ENCODE measurements at places on chromosomes 3 and 15.
A peak's percentile ranks its signal among the peaks of the same experiment; 100 is the strongest.

- DNase-seq = no peak
These were observed 21.8 kb upstream of the ERICH6 start for GRCh38 chr3:150725548-150725947.

- peak; percentile 46 for DNase-seq
These were observed 1076.1 kb downstream of the AGBL1 start for GRCh38 chr15:87155771-87156170.

- DNase-seq = no peak
These were observed 7.9 kb upstream of the DNAJC17 start for GRCh38 chr15:40815042-40815698.

GRCh38 chr15:58666957-58667356 lies 82.5 kb downstream of the ADAM10 start:
- peak; percentile 11 for DNase-seq

GRCh38 chr15:42848846-42849245 lies 71.7 kb downstream of the TTBK2 start:
- no peak for DNase-seq

GRCh38 chr15:76057332-76058000 lies 2.3 kb upstream of the TMEM266 start:
- DNase-seq = peak; percentile 28

GRCh38 chr3:102536456-102536855 lies 101.6 kb downstream of the ZPLD1 start:
- DNase-seq = peak; percentile 39

DNA sequence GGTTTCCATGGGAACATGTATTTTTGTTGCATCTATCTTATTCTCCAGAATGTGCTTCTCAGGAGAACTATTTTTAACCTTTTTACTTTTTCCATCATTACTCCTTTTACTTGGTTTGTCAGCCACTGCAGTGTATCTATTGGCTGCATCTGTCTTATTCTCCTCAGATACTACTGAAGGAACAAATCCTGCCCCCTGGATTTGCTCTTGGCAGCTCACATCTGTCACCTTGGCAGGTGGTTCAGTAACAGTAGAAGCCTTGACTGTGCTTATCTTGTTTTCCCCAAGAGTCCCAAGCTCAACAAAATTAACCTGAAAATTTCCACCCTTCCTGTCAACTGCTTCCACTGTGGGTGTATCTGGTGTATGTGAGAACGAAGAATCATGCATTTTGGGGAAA lies 106.0 kb downstream of the MAP4 start:
- no peak for DNase-seq

DNA sequence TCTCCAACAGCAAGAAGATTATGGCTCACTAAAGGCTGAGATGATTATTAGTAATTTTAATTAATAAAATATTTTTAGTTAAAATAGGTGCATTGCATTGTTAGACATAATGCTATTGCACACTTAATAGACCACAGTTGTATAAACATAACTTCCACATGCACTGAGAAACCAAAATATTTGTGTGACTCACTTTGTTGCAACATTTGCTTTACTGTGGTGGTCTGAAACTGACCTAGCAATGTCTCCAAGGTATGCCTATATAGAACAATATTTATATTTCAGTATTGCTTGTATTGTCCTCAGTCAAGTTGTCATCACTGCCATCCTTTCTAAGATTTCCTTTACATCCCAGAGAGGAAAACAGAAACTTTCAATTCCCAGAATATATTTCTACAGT lies 1215.2 kb downstream of the SI start:
- no peak for DNase-seq

DNA sequence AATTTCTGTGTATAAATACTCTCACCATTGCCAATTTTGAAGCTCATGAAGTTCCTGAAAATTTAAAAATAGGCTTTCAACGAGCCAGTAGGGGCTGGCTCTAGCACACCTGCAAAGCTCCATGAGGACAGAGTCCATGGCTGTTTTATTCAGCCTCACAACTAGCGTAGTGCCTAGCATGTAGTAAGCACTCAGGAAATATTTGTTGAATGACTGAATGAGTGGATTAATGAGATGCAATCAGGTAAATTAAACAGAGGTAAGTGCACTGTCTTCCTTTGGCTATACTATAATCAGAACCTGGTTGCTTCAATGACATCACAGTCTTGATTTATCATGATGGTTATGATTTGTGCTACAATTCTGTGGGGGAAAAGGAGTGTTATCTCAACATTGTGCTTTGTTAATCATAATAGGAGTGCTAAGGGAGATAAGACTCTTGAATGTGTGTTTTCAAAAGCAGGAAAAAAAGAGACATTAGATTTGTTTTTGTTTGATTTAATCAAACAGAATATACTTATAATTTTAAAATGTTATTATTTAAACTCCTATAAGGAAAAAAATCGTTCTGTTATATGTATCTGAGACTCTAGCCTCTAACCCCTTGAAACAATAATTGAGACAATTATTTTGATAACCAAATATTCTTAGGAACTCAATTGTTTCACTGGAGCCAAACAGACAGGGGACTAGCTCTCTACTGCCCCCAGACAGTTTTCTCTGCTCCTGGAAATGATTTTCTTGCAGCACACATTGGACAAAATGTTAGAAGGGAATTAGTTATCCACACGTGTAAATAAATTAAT lies 171.7 kb upstream of the ATP11B start:
- no peak for DNase-seq

- DNase-seq = no peak
These were observed 111.8 kb upstream of the C15orf61 start for GRCh38 chr15:67409175-67409574.

DNA sequence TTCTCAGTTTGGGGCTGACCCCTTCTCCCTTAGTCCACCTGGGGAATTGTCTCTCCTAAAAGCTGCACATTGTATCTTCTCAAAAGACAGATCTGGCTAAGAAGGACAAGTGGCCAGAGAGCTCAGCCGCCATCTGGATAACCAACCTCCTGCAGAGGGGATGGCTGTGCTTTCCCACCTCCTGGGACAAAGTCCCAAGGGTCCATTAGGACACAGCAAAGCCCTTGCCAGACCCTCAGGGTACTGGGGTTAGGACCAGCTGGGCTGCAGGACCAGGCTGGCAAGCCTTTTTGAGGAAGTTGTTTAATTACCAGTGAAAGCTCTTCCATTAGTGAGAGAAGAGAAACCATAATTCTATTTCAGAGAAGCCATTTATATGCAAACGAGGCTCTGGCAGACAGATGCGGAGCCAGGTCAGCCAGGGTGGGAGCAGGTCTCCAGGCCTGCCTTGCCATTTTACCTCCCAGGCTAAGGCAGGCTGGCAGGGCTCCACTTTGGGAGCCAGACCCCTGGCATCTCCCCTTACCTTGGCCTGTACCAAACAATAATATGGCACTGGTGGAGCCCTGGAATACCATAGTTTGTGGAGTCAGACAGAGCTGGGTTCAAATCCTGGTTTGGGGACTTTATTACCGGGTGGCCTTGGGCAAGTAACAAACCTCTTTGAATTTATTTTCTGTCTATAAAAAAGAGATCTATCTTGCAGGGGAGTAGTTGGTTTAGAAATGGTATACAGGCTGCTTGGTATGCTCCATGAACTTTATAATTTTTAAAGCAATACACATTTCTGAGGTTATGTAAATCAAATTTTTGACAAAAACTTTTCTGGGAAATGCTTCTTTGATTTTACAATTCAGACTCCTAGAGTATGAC lies 17.9 kb downstream of the SHF start:
- no peak for DNase-seq

DNA sequence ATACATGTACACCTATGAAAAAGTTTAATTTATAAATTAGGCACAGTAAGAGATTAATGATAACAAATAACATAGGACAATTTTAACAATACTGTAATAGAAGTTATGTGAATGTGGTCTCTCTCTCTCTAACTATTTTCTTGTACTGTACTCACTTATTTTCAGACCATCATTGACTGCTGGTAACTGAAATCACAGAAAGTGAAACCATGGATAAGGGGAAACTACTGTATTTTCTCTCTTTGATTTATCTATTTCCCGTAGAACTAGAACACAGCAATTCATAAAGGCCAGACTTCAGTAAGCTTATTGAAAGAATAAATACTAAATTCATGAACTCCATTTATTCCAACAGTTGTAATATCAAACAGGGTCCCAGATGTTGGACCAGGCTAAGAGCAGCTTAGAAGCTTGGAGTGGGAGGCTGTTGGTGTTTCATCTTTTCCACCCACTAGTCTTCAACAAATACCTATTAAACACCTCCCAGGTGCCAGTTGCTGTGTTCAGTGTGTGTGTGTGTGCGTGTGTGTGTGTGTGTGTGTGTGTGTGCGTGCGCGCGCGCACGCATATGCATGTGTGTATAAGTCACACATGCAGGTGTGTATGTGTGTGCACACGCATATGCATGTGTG lies 235.4 kb downstream of the FOXP1 start:
- no peak for DNase-seq

GRCh38 chr3:14487086-14487485 lies 53.1 kb downstream of the GRIP2 start:
- DNase-seq = no peak

GRCh38 chr3:64916937-64917336 lies 229.1 kb upstream of the ADAMTS9 start:
- no peak for DNase-seq

DNA sequence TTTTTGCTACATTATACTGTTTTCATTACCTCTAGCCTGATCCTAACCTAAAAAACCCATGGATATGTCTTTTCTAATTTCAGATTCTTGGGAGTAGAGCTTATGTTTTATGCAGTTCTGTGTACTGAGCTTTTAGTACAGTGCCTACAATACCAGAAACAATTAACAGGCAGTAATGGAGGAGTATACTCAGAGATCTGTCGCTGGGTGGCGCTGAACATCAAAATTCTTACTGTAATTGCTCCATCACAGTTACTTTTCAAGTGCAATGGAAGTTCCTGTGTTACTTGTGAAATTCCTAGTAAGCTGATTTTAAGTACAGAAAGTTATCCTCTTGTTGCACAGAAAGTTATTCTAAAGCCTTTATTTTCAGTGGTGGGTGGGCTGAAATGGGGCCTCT lies 66.9 kb downstream of the RNF13 start:
- DNase-seq = peak; percentile 68

- DNase-seq = peak; percentile 23
These were observed 129.7 kb upstream of the CDIN1 start for GRCh38 chr15:36449662-36450145.

- peak; percentile 79 for DNase-seq
These were observed 412 bp upstream of the CTXN2 start for GRCh38 chr15:48190932-48191573.

DNA sequence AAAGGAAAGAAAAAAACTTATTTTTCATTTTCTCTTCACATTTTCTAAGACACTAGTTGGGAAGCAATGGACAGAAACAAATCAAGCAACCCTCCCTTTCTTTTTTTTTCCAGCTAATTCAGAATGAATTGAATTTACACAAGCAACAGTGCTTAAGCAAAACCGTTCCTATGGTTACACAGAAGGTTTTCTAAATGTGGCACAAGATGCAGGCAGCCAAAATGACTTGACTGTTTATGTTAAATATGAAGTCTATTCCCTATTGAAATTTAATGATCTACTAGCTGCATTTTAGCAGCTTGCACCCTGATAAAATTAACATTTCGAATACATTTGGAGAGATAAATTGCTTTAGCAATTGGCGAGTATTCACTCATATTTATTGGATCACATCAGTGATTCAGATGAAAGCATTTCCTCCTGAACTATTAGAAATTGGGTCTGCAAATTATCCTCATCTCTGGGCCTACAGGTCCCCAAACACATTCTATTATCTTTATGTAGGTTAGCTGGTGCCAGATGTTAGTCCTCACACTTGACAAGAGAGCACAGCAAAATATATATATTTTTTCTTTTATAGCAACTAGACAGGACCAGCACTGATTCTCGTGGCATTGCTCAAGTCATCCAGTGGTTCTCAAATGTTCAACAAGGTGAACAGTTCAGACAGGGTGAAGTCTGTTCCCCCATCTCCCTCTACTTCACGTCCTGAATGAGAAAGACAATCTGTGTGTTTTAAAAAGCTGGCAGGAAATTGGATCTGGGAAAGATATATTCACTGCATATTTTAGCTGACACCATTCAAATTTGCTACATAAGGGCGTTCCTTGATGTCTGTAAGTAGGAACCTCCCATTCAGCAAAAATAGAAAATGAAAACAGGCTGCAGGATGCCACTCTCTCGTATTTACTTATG lies 463.6 kb upstream of the KCNMB2 start:
- DNase-seq = no peak

- DNase-seq = no peak
These were observed 15.5 kb upstream of the CTSH start for GRCh38 chr15:78960308-78960707.

GRCh38 chr15:87743562-87743961 lies 513.0 kb downstream of the NTRK3 start:
- DNase-seq = peak; percentile 57

GRCh38 chr3:171592786-171593185 lies 132.6 kb upstream of the TNIK start:
- DNase-seq = no peak

DNA sequence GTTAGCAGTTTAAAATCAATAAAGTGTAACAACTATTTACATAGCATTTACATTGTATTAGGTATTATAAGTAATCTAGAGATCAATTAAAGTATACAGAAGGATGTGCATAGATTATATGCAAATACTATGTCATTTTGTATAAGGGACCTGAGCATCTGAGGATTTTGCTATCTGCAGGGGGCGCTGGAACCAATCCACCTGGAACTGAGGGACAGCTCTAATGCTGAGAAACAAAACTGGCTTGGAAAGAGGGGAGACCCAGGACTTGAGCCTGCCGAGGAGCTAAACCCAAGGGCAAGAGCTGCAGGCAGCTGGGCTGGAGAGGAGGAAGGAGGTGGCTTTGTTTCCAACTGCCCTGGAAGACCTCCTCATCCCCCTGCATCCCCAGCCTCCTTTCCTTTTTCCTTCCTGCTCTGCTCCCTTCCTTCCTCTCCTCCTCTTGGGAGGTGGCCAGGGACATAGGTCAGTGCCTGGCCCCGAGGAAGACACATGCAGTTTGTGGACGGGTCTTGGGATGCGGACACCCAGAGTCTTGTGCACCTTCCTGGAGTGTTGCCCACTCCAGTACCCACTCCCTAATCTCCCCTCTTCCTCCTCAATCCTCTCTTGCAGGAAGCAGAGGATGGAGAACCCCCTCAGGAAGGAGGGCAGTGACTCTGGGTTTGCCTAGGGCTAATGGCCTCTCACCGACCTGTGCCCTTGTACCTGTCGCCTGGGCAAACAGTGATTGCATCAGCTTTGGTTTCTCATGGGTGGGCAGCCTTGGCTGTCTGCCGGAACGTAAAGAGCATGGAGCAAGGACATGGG lies 825 bp upstream of the RTP3 start:
- DNase-seq = peak; percentile 29

GRCh38 chr3:10350324-10350985 lies 29.5 kb upstream of the SEC13 start:
- DNase-seq = no peak

GRCh38 chr3:46239301-46239938 lies 2.8 kb upstream of the CCR3 start:
- no peak for DNase-seq

Measured in fibroblast of skin of scalp (primary cell).